ENCODE measurements at places on chromosomes 16 and 17.

DNA sequence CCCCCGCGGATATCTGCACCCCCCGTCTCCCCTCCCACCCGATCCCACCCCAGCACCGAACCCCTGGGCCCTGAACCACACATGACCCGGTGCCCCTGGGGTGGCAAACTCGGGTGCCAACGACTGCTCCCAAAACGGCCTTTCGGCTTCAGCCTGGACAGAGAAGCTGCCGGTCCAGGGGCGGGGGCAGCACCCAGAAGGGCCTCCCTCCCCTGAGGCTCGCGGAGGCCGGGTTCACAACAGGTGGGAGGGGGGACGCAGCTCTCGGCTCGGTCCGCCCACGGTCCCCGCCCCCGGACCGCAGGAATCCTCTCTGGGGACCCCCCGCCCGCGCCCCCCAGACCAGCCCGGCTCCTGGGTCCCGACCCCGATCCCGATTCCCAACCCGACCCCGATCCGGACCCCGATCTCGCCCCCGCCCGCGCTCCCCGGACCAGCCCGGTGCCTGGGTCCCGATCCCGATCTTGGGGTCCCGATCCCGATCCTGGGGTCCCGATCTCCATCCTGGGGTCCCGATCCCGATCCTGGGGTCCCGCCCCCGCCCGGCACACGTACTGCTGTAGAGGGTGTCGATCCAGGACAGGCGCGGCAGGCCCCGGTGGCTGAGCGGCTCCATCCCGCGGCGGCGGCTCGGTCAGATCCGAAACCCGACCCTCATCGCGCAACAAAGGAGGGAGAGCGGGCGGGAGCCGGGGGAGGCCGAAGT is 516 bp downstream of the ABR start:
- DNase-seq: peak; percentile 21
- H3K4me3 ChIP-seq: peak overlapping the region; percentile 67
- no peak overlapping the region for H3K27ac ChIP-seq
- H3K36me3 ChIP-seq: no peaks in the 10 kb centered on the region
- H3K27me3 ChIP-seq: peaks cover 2% of the 10 kb centered on the region

- H3K27ac ChIP-seq: no peak overlapping the region
- DNase-seq: no peak
- no peak overlapping the region for H3K4me3 ChIP-seq
- no peaks in the 10 kb centered on the region for H3K36me3 ChIP-seq
- H3K4me1 ChIP-seq: no peaks in the 10 kb centered on the region
These were observed 37.9 kb downstream of the SOX8 start for GRCh38 chr16:1019231-1020090.

DNA sequence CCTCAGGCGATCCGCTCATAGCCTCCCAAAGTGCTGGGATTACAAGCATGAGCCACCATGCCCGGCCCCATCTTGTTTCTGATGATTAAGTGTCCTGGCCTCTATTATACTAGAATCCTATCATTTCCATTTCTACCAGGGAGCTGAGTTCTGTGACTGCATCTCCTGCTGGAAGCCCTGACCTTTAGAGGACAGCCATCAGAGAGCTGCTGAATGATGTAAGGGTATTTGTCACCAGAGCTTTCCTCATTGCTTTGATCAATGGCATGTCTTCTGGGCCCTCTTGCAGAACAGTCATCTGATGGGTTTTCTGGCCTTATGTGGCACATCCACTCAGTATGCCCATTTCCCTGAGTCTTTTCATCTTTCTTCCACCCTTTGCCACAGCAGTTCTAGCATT is 39.9 kb downstream of the PSMD12 start:
- no peaks in the 10 kb centered on the region for H3K36me3 ChIP-seq
- H3K4me1 ChIP-seq: peaks cover 3% of the 10 kb centered on the region
- no peak for DNase-seq
- no peak overlapping the region for H3K4me3 ChIP-seq
- H3K27me3 ChIP-seq: no peaks in the 10 kb centered on the region

DNA sequence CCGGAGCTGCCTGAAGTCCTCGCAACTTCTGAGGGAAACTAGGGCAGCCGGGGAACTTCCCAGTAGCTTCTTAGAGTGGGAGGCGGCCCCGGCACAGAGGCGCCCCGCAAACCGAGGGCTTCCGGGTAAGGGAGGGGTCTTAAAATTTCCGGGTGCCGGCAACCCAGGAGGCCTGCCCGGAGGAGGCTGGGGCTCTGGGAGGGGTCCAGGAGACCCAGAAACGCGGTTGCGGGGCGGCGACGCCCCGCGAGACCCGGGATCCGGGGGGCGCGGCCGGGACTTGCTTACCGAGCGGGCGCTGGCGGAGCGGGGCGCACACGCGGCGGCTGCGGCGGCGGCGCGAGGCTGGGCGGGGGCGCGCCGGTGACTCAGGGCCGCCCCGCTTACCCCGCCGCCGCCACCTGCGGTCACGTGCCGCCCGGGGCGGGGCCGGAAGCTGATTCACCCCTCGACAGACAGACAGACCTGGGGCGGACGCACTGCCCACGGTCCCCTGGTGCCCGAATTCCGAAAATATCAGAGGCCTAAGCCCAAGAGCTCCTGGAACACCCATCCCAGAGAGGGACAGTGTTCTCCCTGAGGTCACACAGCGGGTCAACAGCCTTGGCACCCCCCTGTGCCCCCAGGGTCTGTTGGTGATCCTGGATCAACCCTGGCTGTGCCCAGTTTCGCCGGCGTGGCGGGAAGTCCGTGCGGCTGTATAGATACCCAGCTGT is at the start of gene FAM83G:
Gene FAM83G, minus strand, starts transcription at position 344 of the 716 bp plus-strand sequence. CDS start 723 bp downstream, outside the sequence.
- peak; percentile 94 for DNase-seq
- H3K36me3 ChIP-seq: peaks cover 18% of the 10 kb centered on the region
- peak within 1 kb of the TSS; percentile 91 for H3K27ac ChIP-seq
- H3K4me3 ChIP-seq: peak within 1 kb of the TSS; percentile 83
- no peaks in the 10 kb centered on the region for H3K27me3 ChIP-seq

- no peaks in the 10 kb centered on the region for H3K27me3 ChIP-seq
- no peak overlapping the region for H3K27ac ChIP-seq
- no peak overlapping the region for H3K4me3 ChIP-seq
- H3K36me3 ChIP-seq: peaks cover 1% of the 10 kb centered on the region
These were observed 95.2 kb downstream of the CCDC182 start for GRCh38 chr17:57649731-57650484.

DNA sequence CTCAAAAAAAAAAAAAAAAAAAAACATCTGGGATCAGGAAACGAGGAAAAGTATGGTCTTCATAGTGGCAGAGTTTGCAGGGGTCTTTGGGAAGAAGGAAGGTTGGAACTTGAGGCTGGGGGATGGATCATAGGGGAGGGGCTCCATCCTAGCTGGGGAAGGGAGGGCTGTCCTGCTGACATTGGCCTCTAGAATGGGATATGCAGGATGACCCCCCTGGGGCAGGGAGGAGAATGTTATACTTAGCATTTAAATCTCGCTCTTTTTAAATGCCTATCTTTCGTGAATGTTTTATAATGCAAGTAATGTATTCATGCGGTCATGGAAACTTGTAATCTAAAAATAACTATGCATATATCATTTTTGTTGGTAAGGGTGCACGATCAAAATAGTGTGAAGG is 33.2 kb downstream of the TMEM235 start:
- H3K27ac ChIP-seq: peak overlapping the region; percentile 10
- H3K4me1 ChIP-seq: peaks cover 20% of the 10 kb centered on the region
- H3K4me3 ChIP-seq: no peak overlapping the region
- no peaks in the 10 kb centered on the region for H3K36me3 ChIP-seq
- no peaks in the 10 kb centered on the region for H3K27me3 ChIP-seq

DNA sequence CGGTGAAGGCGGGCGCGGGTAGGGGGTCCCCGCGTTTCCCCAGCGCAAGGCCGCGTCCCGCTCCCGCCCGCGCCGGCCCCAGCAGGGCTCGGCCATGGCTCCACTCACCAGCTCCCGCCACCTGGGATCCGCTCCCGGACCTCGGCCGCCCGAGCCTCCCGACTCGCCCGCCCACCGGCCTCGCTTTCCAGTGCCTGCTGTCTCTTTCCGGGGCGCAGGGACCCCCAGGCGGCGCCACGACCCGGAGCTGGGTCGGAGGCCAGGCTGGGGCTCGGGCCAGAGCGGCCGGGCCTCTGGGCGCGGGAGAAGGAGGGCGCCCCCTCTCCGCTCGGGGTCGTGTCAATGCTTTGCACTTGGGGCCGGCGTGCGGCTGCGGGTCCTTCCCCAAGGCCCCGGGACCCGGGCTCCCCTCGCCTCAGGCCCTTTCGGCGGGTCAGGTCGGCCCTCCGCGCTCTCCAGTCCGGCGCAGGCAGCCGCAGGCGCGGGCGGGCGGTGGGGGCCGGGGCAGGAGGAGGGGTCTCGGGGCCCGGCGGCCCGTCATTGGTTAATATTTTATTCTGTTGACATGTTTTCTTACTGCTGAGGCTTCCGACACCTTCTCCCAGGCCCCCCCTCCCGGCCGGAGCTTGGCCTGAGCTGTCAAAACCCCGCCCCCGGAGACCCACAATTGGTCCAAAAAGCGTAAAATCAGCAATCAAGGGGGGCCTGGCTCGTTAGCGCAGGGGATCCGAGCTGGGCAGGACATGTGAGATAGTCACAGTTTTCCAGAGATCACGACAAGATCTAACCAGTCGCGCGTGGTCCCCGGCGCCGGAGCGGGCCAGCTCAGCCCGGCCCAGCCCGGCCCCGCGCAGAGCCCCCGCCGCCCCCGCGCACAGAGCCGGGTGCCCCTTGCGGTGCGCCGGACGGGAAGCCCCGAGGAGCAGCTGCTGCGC is at the start of gene TBX2:
Gene TBX2, plus strand, starts transcription at position 713 of the 935 bp plus-strand sequence. CDS start 334 bp downstream, outside the sequence.
- H3K36me3 ChIP-seq: no peaks in the 10 kb centered on the region
- no peak within 1 kb of the TSS for H3K27ac ChIP-seq
- peaks cover 65% of the 10 kb centered on the region for H3K27me3 ChIP-seq
- H3K4me1 ChIP-seq: peaks cover 31% of the 10 kb centered on the region
- DNase-seq: no peak
- peak within 1 kb of the TSS; percentile 32 for H3K4me3 ChIP-seq

DNA sequence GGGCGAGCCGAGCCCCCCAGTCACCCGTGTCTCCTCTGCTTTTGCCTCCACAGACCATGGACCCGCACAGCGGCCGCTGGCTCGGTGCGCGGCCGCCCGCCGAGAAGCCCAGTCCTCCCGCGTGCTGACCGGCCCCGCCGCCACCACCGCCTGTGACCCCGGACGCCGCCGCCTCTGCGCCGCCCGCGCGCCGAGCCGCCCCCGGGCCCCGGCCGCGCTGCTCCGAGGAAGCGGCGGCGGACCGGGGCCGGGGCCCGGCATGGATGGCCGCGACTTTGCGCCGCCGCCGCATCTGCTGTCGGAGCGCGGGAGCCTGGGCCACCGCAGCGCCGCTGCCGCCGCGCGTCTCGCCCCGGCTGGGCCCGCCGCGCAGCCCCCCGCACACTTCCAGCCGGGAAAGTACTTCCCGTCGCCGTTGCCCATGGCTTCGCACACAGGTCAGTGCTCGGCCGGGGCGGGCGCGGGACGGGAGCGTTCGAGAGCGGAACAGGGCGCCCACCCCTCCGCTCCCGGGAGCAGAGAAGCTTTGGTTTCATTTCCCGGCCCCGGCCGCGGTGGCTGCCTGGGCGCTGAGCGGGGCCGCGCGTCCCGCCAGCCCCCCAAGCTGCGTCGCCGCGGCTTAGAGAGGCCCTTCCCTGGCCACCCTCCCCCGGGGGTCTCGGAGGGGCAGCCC is 4.4 kb downstream of the BAHCC1 start:
- H3K4me3 ChIP-seq: peak overlapping the region; percentile 49
- DNase-seq: no peak
- no peak overlapping the region for H3K27ac ChIP-seq
- peaks cover 24% of the 10 kb centered on the region for H3K4me1 ChIP-seq

DNA sequence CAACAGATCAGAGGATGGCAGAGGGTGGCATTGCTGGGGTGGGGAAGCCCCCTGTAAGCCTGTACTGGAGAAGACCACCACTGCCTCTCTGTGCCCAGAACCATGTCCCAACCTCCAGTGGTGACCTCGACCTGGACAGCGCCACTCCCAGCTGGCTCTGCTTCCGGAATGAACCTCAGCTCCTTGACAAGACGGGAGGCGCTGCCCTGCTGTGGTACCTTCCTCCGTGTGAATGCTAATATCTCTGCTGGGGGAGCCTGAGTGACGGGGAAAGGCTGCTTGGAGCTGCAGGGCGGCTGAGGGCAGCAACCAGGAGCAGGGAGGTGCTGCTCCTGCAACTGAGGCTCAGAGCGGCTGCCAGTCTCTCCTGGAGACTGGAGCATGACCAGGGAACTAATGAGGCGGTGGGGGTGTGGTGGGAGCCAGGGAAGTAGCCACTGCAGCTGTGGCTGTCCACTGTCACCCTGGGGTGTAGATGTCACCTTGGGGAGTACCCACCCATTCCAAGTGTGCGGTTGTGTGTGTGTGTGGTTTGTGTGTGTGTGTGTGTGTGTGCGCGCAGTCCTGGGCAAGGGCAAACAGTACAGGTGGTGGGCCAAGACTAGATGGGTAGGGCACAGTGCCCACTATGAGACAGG is 6.2 kb downstream of the PRCD start:
- H3K4me3 ChIP-seq: no peak overlapping the region
- no peak overlapping the region for H3K27ac ChIP-seq
- no peak for DNase-seq
- H3K4me1 ChIP-seq: peaks cover 5% of the 10 kb centered on the region
- peaks cover 7% of the 10 kb centered on the region for H3K27me3 ChIP-seq

- peaks cover 7% of the 10 kb centered on the region for H3K36me3 ChIP-seq
- H3K27me3 ChIP-seq: no peaks in the 10 kb centered on the region
- peaks cover 48% of the 10 kb centered on the region for H3K4me1 ChIP-seq
- peak; percentile 99 for DNase-seq
- peak within 1 kb of the TSS; percentile 91 for H3K4me3 ChIP-seq
These were observed at the start of gene MEAK7 for GRCh38 chr16:84504420-84505248. MEAK7 (minus strand) TSS chr16:84504659; CDS start chr16:84498086, 6,573 bp downstream.

GRCh38 chr17:75524269-75524969 is 1.1 kb upstream of the LLGL2 start:
- peak; percentile 16 for DNase-seq
- H3K27ac ChIP-seq: no peak overlapping the region
- peaks cover 2% of the 10 kb centered on the region for H3K27me3 ChIP-seq
- H3K36me3 ChIP-seq: peaks cover 17% of the 10 kb centered on the region

DNA sequence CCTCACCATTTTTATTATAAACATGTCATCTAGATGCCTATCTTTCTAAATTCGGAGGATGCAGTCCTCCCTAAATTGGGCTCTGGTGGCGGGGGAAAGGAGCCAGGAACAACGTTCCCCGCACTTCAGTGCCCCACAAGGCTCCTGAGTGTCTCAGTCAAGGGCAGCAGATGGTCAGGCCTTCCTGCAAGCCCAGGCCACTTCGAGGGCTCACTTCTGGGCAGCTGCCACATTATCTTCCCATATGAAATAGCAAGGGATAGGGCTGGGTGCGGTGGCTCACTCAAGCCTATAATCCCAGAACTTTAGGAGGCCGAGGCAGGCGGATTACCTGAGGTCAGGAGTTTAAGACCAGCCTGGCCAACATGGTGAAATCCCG is 32.3 kb downstream of the FBXO31 start:
- no peak overlapping the region for H3K27ac ChIP-seq
- peaks cover 18% of the 10 kb centered on the region for H3K36me3 ChIP-seq
- peaks cover 3% of the 10 kb centered on the region for H3K4me1 ChIP-seq
- no peak for DNase-seq

DNA sequence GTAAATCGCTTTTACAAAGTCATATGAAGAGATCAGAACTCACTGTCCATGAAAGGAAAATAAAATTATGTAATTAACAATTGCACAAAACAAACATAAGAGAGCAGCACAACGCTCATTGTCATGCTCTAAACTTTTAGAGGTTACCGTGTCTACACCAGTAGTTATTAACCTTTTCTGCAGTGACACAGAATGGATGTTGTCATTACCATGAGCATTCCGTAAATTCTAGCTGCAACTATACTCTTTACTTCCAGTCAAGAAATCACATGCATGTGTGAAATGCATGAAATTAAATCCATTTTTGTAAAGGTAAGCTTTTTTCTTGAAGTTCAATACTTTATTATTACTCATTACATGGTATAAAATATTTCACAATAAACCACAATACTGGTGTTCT is 38.2 kb downstream of the USP32 start:
- no peak overlapping the region for H3K4me3 ChIP-seq
- no peak for DNase-seq
- peaks cover 7% of the 10 kb centered on the region for H3K36me3 ChIP-seq
- no peaks in the 10 kb centered on the region for H3K27me3 ChIP-seq
- H3K4me1 ChIP-seq: peaks cover 32% of the 10 kb centered on the region

Data from activated CD8-positive, alpha-beta T cell treated with anti-CD3 and anti-CD28 coated beads for 36 hours (primary cell).